ENCODE measurements at places on chromosomes 4 and X. TPM values are rescaled to one million over a fixed set of nuclear protein-coding genes. Genes with fewer than 3 reads are reported as not detected.
A peak's percentile ranks its signal among the peaks of the same experiment; 100 is the strongest.

- no peak for DNase-seq
Observed at GRCh38 chrX:152822383-152823086, 8.0 kb downstream of the CETN2 start.

- no peak for DNase-seq
Observed at GRCh38 chr4:48311896-48312295, 29.4 kb upstream of the SLAIN2 start.

GRCh38 chrX:53438174-53438831, 4.1 kb upstream of the HSD17B10 start:
- DNase-seq, result no peak

SLC49A3 gene
- total RNA-seq, result 4.1 TPM

- no peak for DNase-seq
Observed at GRCh38 chrX:40273356-40274050, 175.7 kb upstream of the BCOR start.

SPINK2 gene
- not detected for total RNA-seq

GAGE12H gene
- total RNA-seq, result not detected

DNA sequence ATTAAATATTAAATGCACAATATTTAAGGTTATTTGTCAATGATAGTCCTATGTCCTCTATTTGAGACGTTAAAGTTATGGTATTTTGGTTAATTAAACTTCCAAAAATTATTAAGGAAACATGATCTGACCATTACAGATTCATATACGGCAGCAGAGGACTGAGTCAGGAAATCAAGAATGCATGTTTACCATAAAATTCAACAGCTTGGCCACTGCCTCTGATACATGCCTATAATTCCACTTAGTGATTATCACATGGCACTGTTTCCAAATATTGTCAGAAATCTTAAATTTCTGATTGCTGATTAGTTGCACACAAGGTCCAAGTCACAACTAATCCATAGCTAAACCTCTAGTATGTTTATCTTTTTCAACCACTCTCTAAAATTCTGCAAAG, 232.2 kb upstream of the UGT8 start:
- no peak for DNase-seq

DNA sequence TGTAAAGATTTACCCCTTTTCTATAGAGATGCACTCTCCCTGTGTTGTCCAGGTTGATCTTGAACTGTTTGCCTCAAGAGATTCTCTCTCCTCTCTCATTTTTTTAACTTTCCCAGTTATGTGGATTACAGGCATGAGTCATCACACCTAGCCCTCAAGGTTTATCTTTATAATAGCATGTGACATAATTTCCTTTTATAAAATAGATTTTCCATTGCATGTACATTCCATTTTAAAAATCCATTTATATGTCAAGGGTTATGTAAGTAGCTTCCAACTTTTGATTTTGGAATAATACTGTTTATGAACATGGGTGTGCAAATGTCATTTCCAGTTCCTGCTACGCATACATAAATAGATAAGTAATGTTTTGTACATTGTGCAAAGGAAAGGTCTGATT, 20.6 kb downstream of the ZNF721 start:
- no peak for DNase-seq

AMOT gene
- 8.3 TPM for total RNA-seq

SLC6A8 gene
- 562 TPM for total RNA-seq

DNA sequence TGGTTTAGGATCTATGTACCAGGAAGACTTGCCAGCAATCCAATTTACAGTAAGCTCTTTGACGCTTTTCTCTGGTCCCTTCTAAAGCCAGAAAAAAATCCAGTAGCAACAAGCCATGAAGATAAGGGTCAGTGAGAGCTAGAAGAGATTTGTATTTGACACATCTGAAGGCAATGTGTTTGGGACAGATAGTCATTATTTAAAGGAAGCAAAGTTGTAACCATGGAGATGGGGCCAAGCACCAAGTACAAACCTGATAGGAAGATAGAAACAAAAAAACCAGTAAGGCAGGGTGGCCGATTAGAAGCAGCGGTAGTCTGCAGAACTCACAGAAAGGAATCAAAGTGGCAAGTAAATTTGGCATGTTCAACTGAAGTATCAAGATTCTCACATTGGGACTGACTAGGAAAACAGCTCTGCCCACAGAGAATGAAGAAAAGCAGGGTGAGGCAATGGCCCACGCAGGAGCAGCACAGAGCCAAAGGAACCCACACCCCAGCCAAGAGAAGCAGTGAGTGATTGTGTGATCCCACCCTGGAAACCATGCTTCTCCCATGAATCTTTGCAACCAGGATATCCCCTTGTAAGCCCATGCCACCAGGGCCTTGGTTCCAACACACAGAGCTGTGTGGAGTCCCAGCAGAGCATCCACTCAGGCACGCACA, 12.9 kb upstream of the C4orf54 start:
- DNase-seq, result no peak

- no peak for DNase-seq
Observed at GRCh38 chr4:120228086-120228485, 161.4 kb upstream of the MAD2L1 start.

PWWP3B gene
- not detected for total RNA-seq

- DNase-seq, result no peak
Observed at GRCh38 chr4:151524610-151525009, 115.6 kb downstream of the FHIP1A start.

GRCh38 chr4:96035727-96036126, 195.8 kb downstream of the PDHA2 start:
- DNase-seq, result no peak

WNK3 gene
- 0.18 TPM for total RNA-seq

DNA sequence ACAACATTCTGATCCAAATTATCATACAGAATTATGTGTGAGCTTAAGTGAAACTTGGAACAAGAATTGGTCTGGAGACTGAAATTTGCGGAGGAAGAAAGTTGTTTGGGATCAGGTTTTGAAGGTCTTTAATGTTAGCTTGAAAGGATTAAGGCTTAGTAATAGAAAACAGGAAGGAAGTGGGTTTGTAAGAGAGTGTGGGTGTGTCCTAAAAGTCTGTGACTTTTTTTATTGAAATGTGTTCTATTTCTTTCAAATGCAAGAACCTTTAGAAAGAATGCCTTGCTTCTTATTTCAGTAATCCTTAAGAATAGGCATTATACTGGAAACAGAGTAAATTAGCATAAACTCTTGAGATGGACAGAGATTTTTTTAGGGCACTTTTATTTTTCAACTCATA, 198.0 kb downstream of the GALNTL6 start:
- no peak for DNase-seq

UGT2B10 gene
- total RNA-seq, result not detected

RTL9 gene
- not detected for total RNA-seq

DNA sequence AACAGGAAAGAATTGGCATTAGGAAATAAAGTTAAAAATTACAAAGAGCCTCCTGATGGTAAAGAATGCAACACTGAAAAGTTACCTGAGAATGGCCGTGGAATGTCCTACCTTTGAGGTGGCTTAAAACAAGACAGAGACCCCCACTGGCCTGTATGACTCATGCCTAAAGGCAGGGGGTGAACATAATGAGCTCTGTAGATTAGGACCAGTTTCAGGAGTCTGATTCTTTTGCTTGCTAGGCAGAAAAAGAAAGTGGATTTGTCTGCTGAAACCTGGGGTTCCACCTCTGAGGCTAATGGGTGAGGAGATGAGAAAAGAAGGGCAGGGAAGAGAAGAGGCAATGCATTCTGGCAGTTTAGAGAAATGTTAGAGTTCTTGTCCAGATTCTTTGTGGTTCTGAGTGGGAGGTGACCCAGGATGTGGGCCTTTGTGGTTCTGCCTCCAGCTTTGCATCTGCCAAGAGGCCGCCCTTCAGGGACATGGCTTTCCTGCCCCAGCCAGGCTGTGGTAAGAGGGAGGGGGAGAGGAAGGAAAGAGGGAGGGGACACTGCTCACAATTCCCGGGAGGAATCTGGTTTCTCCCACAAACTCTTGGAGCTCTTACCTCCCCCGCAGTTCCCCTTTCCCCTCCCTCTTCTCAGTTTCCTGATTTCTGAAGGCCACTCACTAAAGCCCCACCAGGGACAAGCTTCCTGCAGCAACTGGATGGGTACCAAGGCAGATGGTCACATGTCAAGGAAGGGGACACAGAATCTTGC, 109.6 kb downstream of the EFNB1 start:
- no peak for DNase-seq

DNA sequence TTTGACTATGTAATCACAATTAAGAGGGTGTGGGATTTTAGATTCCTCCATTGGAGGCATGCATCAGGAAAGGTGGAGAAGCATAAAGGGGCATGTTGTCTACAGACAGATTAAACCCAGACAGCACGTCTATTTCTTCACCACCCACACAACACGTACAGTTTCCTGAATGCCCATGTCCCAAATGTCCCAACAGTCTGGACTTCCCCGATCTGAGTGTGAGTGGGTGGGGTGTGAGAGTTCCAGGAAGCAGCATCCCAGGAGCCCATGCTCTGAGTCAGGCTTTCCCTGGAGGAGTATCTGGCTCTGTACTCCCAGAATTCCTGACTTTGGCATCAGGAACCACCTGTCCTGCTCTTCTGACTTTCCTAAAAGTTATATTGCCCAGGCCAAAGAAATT, 30.8 kb upstream of the NDP start:
- DNase-seq, result no peak

GRCh38 chr4:11719879-11720278, 291.2 kb upstream of the HS3ST1 start:
- DNase-seq, result no peak

DNA sequence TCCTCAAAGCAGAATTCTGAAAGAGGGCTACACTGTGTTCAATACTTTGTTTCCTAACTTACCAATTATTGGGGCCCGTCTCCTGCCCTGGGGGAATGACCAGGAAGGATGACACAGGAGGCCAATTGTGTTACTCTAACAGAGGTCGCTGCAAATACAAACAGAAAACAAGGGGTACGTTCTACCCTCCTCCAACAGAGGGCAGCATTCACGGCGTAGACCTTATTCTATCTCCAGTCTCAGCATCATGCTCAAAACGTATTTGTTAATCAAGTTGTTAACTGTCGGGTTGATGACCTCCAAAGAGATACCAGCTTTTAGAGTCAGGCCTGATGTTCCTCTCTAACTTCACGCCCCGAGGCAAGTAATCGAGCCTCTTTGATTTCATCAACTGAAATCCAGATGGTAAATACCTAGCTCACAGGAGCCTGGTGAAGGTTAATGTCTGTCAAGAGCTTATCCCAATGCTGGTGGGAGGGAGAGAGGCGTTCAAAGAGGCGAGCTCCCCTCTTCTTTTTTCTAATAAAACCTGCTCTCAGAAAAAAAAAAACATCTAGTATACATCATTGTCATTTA, 181.0 kb upstream of the KCNIP4 start:
- peak; percentile 63 for DNase-seq

DNA sequence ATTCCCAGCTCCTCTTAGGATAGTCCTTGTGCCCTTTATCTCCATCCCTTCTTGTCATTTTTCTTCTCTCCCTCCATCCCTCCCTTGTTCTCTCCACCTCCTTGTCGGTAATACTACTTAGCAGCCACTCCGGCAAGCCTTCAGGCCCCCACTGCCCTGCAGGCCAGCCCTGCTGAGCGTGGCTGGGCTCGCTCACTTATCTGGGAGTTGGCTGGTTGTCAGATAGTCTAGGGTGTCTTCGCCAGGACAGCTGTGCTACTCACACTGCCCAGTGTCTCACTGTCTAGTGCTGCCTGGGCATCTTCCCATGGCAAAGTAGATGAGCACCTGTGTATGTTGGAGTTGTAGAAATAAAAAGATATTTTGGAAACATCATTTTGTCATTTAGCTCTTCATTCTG, 75.0 kb downstream of the STK32B start:
- DNase-seq, result no peak

DNA sequence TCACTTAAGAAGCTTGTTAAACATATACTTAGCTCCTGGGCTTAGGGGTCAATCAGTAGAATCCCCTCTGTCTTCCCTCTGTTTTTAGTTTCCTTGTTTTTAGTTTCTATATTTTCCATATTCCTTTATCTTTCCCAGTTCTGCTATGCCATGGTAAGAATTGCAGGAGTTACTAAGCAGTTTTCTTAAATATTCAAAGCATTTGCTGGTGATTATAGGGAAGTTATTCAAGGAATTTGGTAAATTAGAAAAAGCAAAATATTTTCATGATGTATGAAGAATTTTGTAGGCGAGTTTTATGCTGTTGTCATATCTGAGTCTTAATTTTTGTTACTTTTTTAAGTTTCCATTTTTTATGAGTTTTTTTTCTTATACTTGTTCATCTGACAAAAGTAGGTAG, 91.6 kb upstream of the NUDT6 start:
- no peak for DNase-seq

DNA sequence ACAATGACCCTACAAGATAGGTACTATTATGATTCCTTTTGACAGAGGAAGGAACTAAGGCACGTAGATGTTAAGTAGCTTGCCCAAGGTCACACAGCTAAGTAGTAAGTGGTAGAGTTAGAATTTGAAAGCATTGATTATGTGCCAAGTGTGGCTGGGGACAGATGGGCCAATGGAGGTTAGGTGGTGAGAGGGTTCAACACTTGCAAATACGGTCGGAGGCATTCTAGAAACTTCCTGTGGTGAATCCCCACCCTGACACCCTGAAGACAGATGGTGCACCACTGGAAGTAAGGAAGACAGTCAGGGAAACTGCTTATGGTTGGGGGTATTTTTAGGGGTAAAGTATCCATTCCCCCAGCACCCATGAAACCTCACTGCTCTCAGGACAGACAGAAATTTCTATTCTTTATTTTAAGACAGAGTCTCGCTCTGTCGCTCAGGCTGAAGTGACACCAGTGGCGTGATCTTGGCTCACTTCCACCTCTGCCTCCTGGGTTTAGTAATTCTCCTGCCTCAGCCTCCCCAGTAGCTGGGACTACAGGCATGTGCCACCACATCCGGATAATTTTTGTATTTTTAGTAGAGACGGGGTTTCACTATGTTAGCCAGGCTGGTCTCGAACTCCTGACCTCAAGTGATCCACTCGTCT, 142.5 kb downstream of the RASL11B start:
- no peak for DNase-seq

DNA sequence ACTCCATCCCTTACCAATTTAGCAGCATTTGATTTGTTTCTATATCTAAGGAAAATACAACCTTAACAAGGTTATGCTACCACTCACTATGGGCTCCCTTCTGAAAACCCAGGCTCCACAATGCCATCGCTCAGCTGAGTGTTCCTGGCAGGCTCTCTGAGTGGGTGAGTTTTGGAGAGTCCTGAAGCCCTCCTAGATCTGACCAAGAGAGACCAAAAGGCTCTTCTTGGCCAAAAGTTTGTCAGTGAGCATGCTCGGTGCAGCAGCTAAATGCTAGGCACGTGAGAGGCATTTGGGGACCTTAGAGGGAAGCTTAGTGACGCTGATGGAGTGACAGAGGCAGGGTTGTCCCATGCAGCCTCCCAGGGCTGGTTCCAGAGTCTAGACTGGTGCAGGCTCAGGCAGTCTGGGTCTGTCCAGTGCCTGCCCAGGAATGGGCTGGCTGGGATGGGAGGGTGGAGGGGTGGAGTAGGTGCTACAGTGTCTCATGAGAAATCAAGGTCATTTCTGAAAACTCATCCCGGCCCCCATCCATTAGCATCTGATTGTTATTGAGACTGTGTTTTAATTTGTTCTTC, 346.8 kb downstream of the NR3C2 start:
- DNase-seq, result no peak

BEX4 gene
- 11.5 TPM for total RNA-seq

SCML2 gene
- total RNA-seq, result 0.47 TPM

GRCh38 chr4:128471576-128471975, 184.0 kb upstream of the PGRMC2 start:
- DNase-seq, result no peak

Measured in Peyer's patch (tissue), 4 donors.